Stimulated activated CD4-positive, alpha-beta T cell treated with anti-CD3 and anti-CD28 coated beads, Interleukin-2, amount 100 ng/mL, for 4 hours (primary cell): ENCODE measurements at places on chromosomes 3 and 15.

DNA sequence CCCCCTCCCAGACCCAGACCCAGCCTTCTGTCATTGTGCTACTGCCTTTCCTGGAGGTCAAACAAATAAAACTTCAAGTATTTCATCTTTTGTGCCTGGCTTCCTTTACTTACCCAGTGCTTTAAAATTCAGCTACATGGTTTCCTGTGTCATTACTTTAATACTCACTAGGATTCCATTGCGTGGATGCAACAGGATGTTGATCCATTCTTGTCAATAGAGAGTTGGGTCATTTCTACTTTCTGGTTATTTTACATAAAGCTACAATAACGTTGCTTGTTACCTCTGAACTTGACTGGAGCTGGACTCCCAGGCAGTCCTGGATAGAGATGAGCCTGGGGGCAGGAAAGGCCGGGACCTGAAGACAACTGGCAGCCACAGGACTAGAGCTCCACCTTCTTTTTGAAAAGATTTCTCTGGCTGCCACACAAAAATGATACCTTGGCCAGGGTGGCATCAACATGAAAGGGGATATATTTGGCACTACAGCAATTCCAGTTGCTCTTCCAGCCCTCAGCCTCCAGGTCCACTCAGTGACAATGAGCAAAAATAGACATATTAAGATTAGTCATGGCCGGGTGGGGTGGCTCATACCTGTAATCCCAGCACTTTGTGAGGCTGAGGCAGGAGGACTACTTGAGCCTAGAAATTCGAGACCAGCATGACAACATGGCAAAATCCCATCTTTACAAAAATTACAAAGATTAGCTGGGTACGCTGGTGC is 23.3 kb upstream of the HEG1 start:
- DNase-seq = no peak

- no peak for DNase-seq
Observed at GRCh38 chr3:167228135-167228534, 152.0 kb downstream of the ZBBX start.

GRCh38 chr3:23657647-23658046 is 148.1 kb upstream of the UBE2E1 start:
- no peak for DNase-seq

DNA sequence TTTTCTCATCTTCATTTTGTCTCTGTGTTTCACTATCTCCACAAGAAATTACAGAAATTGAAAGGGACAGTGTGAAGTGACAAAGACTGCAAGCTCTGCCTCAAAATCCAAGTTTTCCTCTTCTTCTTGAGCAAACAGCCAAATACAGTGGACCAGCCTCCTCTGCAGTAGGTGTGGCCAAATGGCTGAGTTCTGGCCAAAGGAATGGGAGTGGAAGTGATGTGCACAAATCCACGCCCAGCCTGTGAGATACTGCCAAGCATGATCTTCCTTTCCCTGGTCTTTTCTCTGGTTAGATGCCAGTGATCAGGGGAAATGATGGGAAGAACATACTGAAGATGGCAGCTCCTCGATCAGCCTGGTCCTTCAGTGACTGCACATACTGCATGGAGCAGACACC is 111.0 kb upstream of the CPNE4 start:
- no peak for DNase-seq

GRCh38 chr3:102718651-102719050 is 283.8 kb downstream of the ZPLD1 start:
- no peak for DNase-seq

DNA sequence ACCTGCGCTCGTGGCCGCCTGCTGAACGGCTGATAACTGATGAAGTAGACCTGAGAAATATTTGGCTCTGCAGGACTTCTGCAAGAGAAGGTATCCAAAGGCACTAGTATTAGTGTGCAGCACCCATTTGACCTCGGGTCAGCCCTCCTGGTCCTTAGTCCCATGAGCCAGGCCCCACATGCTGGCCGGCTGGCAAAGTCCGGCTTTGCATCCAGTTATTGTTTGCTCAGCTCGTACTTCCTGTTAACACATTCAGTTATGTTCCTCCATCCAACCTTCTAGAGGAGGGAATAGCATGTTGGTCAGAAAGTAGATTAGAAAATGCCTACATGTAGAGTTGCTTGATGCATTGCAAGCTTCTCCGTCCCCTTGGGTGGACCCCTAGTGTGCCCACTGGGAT is 385.7 kb upstream of the RGMA start:
- no peak for DNase-seq

- no peak for DNase-seq
Observed at GRCh38 chr15:98324341-98324970, 323.9 kb upstream of the IGF1R start.

- no peak for DNase-seq
Observed at GRCh38 chr3:27723815-27724458, 1.8 kb upstream of the EOMES start.

DNA sequence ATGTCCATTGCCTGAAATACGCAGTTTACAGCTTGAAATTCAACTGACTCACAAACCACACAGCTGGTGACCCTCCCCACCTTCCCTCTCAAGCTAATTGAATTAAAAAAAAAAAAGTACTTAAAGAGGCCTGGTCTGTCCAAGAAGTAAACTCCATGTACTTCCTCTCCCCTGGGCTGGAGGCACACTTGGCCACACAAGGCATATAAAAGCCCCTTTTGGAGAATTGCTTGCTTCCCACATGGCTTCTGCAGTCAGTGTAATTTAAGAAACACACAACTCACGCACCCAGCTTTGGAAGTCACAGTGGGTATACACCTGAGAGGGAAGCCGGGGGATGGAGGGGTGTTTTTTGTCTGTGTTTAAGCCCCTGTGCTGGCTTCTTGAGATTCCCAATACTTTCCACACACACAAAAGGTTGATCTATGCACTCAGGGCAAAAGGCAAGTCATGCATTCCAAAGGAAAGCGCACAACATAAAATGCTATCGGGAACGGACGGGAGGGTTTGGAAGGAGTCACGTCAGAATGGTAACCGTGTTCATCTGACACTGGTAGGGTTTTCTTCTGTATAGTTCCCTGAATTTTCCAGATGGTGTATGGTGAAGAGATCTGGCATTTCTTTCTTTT is 106.6 kb upstream of the ALDH1A3 start:
- no peak for DNase-seq
